Uterus (tissue), 4 donors: ENCODE measurements at places on chromosomes 16 and 17.

GRCh38 chr17:20066253-20066652 lies 57.1 kb downstream of the SPECC1 start:
- peak; percentile 84 for DNase-seq

GRCh38 chr17:28763804-28764266 lies 20.0 kb downstream of the TRAF4 start:
- peak; percentile 85 for DNase-seq

GRCh38 chr16:67443265-67443664 lies 12.3 kb downstream of the HSD11B2 start:
- DNase-seq, result peak; percentile 94

DNA sequence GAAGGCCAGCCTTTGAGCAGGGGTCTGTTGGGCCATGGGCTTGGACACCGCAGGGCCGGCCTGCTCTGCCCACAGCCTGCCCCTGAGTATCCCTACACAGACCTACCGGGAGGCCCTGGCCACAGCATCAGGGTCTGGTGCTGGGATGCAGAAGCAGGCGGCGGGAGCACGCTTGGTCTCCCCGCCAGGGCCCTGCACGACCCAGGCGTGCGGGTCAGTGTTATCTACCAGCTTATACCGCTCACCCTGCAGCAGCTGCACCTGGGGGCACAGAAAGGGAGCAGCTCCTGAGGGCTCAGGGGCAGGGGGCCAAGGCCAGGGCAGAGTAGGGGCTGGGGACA lies 8.8 kb downstream of the EVPL start:
- DNase-seq, result no peak

DNA sequence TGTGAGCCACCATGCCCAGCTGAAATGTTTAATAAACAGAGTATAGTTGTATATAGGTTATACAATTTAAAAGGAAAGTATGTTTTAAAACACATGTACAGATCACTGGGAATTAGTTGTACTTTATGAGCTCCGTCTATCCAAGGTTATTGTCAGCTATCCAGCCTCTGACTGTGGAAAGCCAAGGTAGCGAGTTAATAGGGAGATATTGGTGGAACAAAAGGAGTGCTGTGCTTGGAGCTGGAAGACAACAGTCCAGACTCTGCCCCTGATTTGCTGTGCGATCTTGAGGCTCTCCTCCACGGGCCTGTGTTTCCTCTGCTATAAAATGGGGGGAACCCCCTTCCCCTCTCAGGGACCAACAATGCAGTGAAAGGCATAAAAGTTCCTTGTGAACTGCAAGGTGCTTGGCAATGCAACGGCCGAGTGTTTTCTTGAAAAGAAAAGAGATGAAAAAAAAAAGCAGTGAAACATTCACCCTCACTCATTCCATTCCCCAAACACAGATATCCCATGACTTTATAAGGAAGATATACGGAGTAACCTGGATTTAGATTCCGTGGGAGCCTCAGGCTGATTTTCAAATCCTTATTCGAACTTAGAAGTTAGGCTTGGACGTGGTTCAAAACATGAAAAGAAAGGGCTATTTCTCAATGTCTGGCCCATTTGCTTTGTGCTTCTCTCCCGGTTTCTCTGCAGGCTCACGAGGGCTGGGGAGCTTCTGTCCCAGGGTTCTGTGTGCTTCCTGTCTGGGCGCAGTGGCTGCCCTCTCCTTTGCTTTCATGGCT lies 34.1 kb downstream of the CUEDC1 start:
- DNase-seq, result peak; percentile 61

- no peak for DNase-seq
Measured at GRCh38 chr16:50584033-50584722, 36.0 kb downstream of the NKD1 start.

DNA sequence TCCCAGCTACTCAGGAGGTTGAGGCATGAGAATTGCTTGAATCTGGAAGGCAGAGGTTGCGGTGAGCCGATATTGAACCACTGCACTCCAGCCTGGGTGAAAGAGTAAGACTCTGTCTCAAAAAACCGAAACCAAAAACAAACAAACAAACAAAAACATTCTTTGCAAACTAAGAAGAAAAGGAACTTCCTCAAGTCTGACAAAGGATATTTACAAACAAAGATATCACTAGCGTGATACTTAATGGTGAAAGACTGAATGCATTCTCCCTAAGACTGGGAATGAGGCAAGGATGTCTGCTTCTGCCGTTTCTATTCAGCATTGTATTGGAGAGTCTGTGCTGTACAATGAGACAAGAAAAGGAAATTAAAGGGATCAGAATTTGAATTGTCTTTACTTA lies 10.5 kb upstream of the MPO start:
- DNase-seq, result no peak

DNA sequence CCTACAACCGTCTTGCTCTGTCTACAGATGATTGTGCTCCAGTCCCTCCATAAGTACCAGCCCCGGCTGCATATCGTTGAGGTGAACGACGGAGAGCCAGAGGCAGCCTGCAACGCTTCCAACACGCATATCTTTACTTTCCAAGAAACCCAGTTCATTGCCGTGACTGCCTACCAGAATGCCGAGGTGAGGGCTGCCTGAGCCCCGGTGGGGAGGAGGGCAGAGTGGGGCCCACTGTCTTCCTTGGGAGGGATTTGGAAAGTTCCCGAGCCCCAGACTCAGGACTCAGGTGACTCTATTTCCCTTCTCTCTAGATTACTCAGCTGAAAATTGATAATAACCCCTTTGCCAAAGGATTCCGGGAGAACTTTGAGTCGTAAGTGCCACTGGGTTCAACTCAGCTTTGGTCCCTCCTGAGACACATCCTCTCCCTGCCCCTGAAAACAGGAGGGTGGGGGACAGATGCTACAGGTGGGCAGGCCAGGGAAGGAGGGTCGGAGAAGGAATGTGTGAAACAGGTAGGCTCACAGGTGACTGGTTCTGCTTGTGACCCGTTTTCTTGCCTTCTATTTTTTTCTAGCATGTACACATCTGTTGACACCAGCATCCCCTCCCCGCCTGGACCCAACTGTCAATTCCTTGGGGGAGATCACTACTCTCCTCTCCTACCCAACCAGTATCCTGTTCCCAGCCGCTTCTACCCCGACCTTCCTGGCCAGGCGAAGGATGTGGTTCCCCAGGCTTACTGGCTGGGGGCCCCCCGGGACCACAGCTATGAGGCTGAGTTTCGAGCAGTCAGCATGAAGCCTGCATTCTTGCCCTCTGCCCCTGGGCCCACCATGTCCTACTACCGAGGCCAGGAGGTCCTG lies 11.4 kb downstream of the TBX21 start:
- DNase-seq, result no peak

DNA sequence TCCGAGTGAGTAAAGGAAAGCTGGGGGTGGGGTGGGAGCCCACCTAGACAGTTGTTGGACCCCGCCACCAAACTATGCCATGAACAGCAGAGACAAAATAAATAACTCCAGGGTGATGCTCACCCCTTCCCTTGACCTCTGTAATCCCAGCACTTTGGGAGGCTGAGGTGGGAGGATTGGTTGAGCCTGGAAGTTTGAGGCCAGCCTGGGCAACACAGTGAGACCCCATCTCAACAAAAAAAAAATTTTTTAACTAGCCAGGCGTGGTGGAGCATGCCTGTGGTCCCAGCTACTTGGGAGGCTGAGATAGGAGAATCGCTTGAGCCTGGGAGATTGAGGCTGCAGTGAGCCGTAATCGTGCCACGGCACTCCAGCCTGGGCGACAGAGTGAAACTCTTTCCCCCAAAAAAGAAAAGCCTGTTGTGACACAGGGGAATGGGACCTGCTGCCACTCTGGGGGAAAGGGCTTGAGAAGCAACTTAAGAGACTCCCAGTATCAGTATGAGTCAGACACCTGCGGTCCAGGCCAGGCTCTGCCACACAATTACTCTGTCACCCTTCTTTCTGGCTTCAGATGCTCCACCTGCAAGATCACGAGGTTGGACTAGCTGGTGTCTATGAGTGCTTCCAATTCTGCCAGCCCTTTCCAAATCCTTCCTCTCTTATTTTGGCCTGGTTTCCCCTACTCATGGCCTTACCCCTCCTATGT lies 5.0 kb downstream of the SGCA start:
- no peak for DNase-seq

DNA sequence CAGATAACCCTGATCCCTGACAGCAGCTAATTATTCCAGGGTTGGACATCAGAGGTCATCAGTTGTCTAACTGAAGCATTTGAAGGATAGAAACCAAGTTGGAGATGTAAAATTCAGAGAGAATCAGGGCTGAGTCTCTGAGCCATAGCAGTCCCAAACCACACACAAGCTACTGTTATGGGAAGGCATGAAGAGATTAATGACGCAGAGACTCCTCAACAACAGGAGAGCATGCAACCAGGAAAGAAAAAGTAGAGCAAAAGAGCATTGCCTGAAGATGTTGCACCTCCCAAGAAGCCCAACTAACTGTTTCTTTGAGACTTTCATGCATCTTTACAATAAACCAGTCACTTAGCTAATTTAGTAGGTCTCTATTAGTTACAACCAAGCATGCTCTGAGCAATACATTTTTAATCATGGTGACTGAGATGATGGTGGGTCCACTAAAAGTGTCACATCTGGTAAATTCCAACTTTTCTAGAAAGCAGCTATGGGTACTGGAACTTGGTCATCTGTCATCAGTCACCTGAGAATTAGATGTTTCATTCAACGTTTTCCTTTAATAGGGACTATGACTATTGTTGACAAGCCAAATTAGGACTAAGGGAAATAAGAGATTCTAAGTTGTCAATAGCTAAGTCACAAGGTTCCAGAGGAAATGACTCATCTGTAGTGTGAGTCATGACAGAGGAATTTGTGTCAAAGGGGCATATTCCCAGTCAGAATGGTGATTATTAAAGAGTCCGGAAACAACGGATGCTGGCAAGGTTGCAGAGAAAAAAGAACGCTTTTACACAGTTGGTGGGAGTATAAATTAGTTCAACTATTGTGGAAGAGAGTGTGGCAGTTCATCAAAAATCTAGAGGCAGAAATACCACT lies 239.8 kb downstream of the CHD9NB start:
- no peak for DNase-seq

- DNase-seq, result no peak
Measured at GRCh38 chr17:73288534-73289302, 23.1 kb downstream of the CDC42EP4 start.
